ENCODE measurements at places on chromosomes 11 and 22.
A peak's percentile ranks its signal among the peaks of the same experiment; 100 is the strongest.

DNA sequence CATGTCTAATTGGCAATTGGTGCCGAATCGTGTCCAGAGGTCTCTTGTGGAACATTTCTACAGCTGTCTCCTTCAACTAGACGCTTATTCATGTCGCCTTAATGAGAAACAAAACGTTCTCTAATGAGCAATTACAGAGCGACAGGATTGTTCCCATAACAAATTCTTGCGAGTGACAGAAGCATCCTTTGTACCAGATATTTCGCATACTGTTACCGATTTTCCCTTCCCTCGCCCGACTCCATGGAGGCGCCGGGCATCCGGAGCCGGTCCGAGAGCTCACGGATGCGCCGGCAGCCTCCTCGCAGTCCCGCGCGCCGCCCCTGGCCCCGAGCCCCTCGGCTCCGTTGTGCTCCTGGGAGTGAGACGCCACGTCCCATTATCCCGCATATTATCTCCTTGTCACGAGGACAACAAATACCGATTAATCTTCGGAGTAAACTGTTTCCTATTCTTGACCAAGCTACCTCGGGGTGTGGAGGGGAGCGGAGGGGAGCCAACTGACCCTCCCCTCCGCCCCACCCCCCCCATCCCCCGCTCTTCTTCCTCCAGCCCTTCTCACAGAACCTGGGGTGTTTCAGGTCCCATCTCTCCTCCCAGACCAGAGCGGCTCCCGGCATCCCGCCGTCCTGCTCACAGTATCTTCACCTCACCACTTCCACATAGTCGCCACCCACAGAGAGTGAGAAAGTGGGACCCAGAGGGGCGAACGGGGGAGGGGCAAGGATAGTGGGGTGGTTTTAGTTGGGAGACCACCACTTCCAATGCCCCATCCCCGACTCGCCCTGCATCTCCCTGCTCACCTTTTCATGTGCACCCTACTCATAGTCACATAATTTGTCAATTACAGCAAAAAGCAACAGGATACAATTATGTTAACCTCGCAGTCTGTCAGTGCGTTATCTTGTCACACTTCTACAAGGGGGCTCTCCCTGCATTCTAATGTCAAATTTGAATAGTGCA lies 11.4 kb downstream of the PAX6 start:
- peak; percentile 3 for DNase-seq

- no peak for DNase-seq
Observed at GRCh38 chr11:117039900-117040299, 58.3 kb downstream of the SIK3 start.

DNA sequence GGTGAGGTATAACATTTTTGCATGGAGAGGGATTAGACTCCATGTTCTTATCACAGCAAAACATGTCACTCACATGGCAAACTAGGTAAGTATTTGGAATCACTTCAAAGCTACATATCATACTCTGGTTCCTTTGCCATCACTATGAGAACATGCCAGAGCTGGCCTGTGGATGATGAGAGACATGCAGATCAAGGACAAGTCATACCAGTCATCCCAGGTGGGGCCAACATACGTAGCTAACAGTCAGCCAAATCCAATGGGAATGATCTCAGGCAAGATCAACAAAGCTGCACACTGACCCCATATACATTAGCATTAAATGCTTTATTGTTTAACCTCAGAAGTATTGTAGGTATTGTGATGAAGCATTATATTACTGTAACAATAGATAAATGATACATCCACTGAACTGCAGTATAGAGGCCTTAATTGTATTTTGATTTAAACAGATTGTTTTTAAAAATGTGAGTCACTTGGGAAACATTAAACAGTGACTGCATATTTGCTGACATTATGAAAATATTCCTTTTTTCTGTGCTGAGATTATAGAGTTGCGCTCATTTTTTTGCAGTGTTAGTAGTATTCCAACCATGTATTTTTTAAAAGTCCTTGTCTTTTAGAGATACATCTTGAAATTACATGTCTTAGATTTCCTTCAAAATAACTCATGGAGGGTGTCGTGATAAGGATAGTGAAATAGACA lies 37.3 kb upstream of the ARL14EP start:
- no peak for DNase-seq

DNA sequence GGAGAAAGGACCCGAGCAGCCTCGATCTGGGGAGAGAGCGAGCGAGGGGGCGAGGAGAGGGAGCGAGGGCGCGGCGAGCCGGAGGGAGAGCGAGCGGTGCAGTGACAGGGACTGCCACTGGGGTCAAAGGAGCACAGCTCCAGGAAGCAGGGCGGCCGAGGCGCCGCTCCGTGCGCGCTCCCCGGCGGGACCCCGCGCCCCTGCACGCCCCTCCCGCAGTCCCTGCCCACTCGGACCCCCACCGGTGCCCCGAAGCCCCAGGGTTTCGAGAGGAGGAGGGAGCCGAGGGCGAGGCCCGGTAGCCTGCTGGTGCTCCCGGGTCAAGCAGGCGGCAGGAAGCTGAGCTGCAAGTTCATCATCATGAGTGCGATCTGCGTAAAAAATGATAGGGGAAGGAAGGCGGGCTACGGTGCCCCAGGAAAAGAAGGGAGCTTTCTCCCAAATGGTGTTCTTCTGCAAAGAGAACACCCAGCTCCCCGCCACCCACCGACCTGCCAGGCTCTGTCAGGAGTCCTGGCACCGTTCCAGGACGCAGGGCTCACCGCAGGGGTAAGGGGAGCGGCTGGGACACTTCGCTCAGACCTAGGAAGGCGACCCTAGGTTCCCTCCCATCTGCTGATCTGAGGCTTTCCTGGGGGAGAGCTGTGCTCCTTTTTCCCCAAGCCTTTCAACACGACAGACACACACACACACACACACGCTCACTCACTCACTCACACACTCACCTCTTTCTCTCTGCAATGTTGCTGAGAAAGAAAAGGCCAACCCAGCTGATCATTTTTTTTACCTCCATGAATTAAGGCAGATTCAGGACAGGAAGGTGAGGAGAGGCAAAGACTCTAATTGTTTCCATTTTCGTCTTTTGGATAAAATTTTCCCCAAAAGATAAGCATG lies at the start of gene MPPED2:
MPPED2 (minus strand) TSS at position 103 of the 894 bp plus-strand sequence. CDS start 5,980 bp downstream, outside the sequence.
- peak; percentile 71 for DNase-seq

- no peak for DNase-seq
Observed at GRCh38 chr22:45477366-45478107, 25.1 kb upstream of the FBLN1 start.
